Progenitor cell of endocrine pancreas (in vitro differentiated cells): ENCODE measurements at places on chromosomes 2 and 18. TPM values are rescaled to one million over a fixed set of nuclear protein-coding genes. Genes with fewer than 3 reads are reported as not detected.

- H3K27ac ChIP-seq, result no peak overlapping the region
- H3K4me1 ChIP-seq, result no peaks in the 10 kb centered on the region
- peaks cover 90% of the 10 kb centered on the region for H3K27me3 ChIP-seq
- H3K36me3 ChIP-seq, result no peaks in the 10 kb centered on the region
- no peak overlapping the region for H3K4me3 ChIP-seq
Measured at GRCh38 chr2:219335373-219335786, 2.8 kb upstream of the RESP18 start.

- H3K4me3 ChIP-seq, result no peak overlapping the region
- DNase-seq, result no peak
- no peak overlapping the region for H3K27ac ChIP-seq
- H3K27me3 ChIP-seq, result no peaks in the 10 kb centered on the region
- H3K4me1 ChIP-seq, result peaks cover 3% of the 10 kb centered on the region
- no peaks in the 10 kb centered on the region for H3K36me3 ChIP-seq
Measured at GRCh38 chr2:50785816-50786215, 246.1 kb downstream of the NRXN1 start.

GALR1 gene
- total RNA-seq, result 2.9 and 4.0 TPM in 2 replicates

LHCGR gene
- total RNA-seq, result not detected in 2 replicates

DNA sequence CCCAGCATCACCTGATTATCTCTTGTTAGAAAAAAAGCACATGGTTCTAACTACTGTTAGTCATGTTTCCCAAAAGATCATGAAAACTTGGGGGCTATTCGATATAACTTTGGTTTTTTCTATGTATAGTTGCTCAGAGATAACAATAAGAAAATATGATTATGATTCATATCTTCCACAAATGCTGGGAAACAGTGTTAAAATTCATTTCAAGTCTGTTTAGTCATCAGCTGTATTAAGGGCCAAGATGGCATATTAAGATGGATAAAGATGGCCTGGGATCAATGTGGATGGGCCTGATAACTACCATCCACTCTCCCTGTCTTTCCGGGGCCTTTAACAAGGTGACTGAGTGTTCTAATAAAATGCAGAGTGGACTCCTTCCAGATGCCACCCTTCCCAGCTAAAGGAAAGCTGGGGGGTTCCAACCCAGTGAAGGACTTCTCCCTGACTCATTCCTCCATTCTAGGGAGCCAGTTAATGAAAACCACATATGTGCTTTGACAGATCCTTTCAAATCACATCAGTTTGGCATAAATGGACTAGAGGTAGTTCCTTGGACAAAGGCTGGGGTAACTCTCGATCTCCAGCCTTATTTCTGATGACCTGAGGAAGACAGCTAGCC is 221.6 kb downstream of the VAPA start:
- no peaks in the 10 kb centered on the region for H3K36me3 ChIP-seq
- peaks cover 42% of the 10 kb centered on the region for H3K4me1 ChIP-seq
- H3K27ac ChIP-seq, result no peak overlapping the region
- DNase-seq, result no peak
- no peaks in the 10 kb centered on the region for H3K27me3 ChIP-seq
